GM10248 (cell line): ENCODE measurements at places on chromosomes 16 and 17.

GRCh38 chr17:18122990-18123753 is 14.6 kb downstream of the MYO15A start:
- DNase-seq: no peak

DNA sequence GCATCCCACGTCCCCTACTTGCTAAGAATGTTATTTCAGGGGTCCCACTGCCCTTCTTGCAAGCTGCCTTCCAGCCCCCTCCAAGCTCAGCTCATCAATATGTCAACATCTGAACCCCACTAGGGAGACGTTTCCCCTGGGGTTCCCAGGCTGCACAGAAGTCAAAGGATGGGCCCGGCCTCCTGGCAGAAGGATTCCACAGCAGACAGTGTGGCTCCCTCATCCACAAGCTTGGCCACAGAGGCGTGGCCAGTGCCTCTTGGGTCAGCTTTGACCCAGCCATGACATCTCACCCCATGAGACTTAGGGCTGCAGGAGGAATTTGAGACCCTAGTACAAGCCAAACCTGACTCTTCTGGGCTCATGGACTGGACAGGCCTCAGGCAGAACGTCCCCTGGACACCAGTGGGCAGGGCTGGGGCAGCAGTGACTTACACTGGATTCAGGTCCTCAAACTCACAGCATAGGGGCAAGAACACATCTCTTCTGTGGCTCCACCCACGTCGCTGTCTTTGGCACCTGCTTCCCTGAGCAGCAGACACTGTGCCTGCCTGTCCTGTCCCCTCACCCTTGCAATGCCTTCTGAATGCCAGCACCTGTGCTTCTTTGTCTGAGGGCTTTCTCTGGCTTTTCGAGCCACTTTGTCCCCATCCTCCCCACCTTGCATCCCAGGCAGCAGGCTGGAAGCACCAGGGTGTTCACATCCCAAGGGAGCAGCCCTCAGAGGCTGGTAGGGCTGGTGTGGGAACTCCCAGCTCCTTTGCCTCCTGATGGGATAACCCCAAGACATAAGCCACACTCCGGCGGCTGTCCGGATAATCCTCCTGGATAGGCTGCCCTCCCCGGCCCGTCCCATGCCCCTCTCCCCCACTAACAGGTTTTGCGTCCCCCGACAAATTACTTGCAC is 56.0 kb upstream of the ENPP7 start:
- no peak for DNase-seq

DNA sequence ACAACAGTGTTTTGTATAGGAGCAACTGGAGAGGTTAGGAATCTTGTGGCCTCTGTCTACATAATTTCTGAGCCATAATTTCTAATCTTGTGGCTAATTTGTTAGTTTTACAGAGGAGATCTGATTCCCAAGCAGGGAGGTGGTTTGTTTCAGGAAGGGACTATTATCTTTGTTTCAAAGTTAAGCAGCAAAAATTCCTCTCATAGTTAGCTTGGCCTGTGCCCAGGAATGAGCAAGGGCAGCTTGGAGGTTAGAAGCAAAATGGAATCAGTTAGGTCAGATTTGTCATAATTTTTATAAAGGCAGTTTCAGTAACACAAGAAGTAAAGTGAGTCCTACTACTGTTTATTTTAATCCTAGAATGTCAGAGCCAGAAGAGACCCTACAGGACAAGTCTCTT is 2.0 kb upstream of the RDM1 start:
- DNase-seq: no peak

- DNase-seq: no peak
Measured at GRCh38 chr16:81848306-81848853, 69.3 kb downstream of the PLCG2 start.
